ENCODE measurements at places on chromosomes 4 and X.

GRCh38 chr4:88327665-88328064, 43.3 kb upstream of the PPM1K start:
- DNase-seq, result no peak

GRCh38 chr4:173527103-173527891, 2.7 kb downstream of the HAND2 start:
- DNase-seq, result no peak

DNA sequence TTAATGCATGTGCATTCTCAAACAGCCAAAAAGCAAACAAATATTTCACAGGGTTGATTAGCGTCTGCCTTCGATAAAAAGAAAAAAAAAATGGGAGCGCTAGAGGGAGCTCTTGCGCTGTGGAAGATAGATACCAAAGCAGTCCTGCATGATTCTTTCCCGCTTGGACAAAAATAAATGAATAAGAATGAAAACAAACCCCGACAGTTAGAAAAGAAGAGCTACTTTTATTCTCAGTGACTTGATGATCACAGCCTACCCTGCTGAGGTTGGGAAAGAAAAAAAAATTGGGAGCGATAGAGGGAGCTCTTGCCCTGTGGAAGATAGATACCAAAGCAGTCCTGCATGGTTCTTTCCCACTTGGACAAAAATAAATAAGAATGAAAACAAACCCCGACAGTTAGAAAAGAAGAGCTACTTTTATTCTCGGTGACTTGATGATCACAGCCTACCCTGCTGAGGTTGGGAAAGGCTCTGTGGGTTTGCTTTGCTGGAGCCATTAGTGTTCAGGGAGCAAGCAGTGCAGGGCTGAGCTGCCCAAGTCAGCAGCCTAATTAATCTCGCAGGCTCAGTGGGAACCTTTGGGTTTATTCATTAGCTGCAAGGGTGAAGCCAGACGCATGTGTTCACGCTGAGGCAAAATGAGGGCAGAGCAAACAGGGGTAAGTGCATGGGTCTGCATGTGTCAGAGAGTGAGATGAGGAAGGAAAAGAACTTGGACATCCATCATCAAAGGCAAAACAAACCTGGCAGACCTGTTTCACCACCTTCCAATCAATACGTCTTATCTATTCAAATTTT, 249.3 kb upstream of the PRKX start:
- no peak for DNase-seq

GRCh38 chr4:54014666-54015160, 49.7 kb downstream of the CHIC2 start:
- no peak for DNase-seq

DNA sequence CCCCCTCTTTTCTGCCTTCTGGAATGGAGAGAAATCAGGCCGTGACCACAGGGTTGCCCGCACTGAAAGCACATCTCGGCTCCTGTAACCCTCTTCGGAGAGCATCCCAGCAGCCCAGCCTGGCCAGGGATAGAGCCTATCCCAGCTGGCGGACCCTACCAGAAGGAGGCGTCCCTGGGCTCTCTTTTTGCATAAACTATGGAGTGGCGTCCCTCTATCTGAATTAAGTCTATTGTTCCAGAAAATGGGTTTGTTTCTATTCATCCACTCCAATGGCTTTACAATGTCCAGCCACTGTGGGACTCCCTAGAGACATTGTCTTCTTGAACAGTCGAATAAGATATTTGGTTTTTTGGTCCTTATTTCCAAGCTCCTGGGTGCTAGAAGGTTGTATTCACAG, 689 bp upstream of the NHSL2 start:
- no peak for DNase-seq

GRCh38 chr4:6888506-6889071, 21.0 kb upstream of the TBC1D14 start:
- no peak for DNase-seq

GRCh38 chr4:101283434-101283833, 63.9 kb downstream of the PPP3CA start:
- DNase-seq, result no peak

GRCh38 chr4:174907508-174907907, 10.7 kb upstream of the ADAM29 start:
- no peak for DNase-seq

GRCh38 chr4:119537586-119537985, 91.0 kb downstream of the PDE5A start:
- no peak for DNase-seq

DNA sequence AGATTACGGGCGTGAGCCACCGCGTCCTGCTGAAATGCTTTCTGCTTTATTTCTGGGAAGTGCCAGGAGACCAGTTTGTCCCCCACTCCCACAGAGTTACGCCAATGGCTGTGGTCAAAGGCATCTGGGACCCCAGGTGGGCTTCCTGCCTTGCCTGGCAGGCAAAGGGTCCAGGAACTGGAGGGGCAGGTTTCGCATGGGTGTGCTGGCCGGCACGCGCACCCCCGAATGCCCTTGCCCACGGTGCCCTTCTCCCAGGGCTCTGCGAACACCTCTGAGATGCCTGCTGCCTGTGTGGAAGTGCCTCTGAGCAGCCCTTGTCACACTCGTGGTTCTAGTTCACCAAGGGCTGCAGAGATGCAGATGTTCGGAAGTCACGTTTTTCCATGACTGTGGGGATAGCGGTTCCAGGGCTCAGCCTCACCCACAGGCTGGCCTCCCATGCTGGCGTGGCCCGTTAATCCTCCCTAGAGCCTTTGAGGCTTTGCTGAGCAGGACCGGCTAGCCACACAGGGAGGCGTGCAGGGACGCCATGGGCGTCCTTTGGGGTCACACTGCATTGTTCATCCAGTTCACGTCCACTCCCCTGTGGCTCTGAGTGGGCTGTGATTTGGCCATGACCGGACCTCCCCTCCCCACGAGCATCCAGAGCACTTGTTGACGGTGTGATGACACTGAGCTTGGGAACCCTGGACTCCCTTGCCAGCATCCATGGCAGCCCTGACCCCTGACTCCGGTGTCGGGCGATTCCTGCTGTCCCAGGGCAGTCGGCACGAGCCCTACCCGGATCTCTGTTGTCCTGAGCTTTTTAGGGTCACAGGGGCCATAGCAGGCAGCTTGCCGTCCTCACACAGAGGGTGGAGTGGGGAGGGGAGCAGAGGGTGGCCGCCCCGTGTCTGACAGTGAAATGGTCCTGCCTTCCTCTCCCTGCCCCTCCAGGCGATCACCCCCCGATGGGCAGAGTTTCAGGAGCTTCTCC, 12.7 kb upstream of the ADD1 start:
- no peak for DNase-seq

DNA sequence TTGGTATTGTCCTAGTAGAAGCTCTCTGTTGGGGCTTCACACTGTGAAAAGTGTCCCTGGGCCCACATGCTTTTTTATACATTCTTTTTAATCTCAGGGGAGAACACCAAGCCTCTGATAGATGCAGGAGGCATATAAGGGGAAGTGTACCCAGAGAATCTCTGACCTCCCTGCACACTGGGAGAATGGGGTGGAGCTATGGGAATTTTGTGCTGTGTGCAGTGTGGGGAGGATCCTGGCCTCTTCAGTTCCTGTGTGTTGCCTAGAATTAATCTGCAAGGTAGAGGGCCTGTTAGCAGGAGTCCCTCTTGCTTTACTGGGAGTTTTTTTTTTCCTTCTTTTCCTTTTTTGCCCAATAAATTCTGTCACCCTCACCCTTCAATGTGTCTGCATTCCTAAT, 49.2 kb upstream of the SPIN4 start:
- no peak for DNase-seq

DNA sequence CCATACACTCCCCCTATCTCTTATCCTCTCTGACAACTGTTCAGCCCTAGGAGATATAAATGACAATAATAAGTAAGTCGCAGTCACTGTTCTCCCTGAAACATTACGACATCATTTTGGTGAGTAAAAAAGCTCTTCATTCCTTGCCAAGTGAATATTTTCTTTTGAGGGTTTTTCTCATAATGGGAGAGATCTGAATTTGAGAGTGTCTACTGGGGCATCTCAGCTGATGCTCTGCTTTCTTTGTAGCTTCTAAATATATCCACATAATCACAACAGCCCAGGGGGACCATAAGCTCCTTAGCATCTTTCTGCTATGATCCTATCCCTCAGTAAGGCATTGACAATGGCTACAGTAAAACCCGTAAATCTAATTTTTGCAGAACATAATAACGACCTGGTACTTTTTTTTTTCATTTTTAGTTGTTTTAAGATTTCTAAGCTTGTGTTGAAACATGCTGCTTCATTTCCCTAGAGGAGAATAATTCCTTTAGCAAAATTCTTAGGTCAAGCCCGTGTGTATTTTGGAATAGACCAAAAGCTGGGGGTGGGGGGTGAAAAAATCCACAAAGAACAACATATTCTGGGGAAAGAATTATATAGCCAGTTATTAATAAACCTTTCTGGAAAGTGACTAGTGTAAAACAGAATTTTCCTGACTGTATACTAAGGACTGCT, 78.1 kb upstream of the GPM6B start:
- DNase-seq, result no peak

DNA sequence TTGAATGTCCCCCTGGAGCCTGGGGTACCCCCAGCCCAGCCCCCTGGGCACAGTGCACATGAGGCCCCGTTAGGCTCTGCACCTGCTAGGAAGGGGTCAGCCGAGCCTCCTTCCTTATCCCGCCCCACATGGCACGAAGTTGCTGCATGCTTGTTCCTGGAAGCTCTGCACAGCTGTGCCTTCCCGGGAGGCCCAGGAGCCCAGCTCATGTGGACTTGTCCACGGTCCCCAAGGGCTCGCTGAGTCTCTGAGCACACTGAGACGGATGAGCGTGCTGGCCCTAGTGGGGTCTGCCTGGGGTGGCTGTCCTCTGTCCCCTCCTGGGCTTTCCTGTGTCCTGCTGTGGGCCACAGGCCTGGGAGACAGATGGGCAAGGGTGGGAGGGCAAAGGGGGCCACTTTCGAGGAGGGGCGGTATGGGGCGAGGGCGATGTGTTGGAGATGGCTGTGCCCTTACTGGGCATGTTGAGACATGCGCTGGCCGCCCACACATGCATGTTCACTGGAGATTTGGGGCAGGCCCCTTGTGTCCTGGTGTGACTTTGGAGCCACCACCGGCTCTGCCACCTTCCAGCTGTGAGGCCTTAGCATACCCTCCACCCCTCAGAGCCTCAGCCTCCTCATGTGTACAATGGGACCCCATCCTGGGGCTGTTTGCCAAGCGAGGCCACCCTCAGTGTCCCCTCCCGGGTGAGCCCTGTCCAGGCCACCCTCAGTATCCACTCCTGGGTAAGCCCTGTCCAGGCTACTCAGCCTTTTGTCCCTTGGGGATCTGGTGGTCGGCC, 237.6 kb downstream of the AFAP1 start:
- no peak for DNase-seq

DNA sequence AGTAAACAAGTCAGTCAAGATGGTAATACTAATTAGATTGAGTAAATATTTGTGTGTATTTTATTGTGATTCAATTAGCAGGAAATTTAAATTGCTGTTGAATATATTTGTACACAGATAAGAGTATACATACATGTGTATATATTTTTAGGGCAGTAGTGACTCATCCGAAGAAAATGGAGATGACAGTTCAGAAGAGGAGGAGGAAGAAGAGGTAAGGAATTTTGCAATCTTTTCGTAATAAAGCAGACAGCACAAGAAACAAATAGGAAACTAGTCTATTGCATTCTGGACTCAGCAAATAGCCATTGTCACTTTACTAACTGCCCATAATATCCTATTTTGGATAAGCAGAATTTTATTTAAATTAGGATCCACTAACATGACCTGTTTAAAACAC, 6.6 kb downstream of the IBSP start:
- peak; percentile 56 for DNase-seq

GRCh38 chrX:118724775-118725174, 2.6 kb upstream of the IL13RA1 start:
- DNase-seq, result no peak

- peak; percentile 4 for DNase-seq
These were observed 177.9 kb downstream of the VEGFC start for GRCh38 chr4:176614793-176615192.

- DNase-seq, result no peak
These were observed 73.9 kb downstream of the CXXC4 start for GRCh38 chr4:104420766-104421165.

GRCh38 chr4:124025428-124025827, 628.8 kb downstream of the SPRY1 start:
- DNase-seq, result no peak

- no peak for DNase-seq
These were observed 539 bp upstream of the SPCS3 start for GRCh38 chr4:176319151-176319703.

GRCh38 chr4:140296335-140297220, 76.9 kb upstream of the SCOC start:
- peak; percentile 44 for DNase-seq

DNA sequence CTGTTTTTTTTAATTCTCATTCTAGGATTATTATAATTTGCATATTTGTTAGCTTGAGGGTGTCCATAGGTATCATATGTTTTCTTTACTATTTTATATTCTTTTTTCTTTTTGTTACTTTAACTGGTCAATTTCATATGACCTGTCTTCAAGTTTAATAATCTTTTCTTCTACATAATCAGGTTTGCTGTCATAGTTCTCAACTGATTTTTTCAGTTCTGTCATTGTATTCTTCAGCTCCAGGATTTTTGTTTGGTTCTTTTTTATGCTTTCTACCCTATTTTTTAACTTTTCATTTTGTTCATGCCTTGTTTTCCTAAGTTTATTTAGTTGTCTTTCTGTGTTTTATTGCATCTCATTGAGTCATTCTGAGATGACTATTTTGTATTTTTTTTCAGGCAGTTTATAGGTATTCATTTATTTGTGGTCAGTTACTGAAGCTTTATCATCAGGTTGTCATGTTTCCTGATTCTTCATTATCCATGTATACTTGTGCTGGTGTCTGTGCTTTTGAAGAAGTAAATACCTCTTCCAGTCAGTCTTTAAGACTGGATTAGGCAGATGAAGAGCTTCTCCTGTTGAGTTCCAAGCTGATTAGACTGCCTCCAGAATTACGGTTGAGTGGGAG, 220.3 kb upstream of the VEGFC start:
- DNase-seq, result no peak

- no peak for DNase-seq
These were observed 43.7 kb downstream of the MAGEC1 start for GRCh38 chrX:141947350-141947749.

DNA sequence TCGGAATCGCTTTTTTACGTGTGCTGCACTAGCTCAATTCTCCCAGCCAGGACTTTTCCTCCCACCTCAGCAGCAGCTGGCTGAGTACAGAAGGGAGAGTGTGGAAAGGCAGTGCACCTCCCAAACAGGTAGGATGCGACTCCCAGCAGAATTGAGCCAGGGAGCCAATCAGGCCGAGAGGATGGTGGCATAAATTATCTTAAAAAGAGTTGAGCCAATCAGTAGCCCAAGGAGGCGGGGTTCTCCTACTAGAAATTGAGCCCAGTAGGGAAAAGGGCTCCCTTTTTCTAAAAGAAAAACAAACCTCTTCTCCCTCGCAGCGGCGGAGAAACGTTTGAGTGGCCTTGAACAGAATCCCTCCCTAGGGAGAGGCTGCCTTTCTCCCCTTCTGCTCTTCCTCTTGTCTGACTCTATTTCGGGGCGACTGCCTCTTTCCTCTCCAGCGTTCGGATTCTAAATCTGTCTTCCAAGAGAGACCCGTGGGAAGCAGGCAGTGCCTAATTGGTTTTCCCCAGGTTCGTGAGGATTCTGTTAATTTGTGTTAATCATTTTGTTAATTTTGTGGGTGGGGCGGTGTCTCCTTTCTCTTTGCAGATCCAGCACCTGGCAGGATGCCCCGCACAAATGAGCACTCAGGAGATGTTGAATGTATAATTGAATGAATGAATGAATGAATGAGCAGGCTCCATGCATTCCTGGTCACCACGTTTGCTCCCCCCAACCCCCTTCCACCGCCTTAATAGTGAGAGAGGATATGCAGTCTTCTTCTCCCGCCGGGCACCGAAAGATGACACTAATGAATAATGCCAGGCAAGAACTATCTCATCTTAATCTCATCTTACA, at the start of gene GABRG1:
Gene GABRG1, minus strand, starts transcription at position 142 of the 843 bp plus-strand sequence. Its CDS starts 141 bp downstream, at position 1.
- DNase-seq, result no peak

All from NCI-H226 (cell line).